SJSA1 (cell line): ENCODE measurements at places on chromosomes 5 and 9. TPM values are rescaled to one million over a fixed set of nuclear protein-coding genes. Genes with fewer than 3 reads are reported as not detected.

The SPINK5 gene
- total RNA-seq, result not detected in 2 replicates

The BRINP1 gene
- not detected in 2 replicates for total RNA-seq

The PCDHGA9 gene
- total RNA-seq, result 0.55 TPM in 1 of 2 replicates, not detected in the other

The ADAMTS13 gene
- total RNA-seq, result 0.24 and 0.88 TPM in 2 replicates
